Substantia nigra (tissue), 51 donors: ENCODE measurements at places on chromosomes 13 and 19.

DNA sequence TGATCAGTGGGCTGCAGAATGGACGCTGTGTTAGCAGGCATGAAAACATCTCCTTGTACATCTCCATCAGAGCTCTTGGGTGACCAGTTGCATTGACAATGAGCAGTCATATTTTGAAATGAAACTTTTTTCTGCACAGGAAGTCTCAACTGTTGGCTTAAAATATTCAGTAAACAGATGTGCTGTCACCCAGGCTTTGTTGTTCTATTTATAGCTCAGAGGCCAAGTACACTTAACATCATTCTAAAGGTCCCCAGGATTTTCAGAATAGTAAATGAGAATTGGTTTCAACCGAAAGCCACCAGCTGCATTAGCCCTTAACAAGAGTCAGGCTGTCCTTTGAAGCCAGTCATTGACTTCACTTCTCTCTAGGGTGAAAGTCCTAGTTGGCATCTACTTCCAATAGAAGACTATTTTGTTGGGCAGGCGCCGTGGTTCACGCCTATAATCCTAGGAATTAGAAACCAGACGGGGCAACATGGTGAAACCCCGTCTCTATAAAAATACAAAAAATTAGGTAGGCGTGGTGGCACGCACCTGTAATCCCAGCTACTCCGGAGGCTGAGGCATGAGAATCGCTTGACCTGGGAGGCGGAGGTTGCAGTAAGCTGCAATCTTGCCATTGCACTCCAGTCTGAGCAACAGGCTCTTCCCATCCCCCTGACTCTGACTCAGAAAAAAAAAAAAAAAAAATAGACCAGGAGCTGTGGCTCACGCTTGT is 7.9 kb upstream of the PDE4A start:
- DNase-seq: no peak

DNA sequence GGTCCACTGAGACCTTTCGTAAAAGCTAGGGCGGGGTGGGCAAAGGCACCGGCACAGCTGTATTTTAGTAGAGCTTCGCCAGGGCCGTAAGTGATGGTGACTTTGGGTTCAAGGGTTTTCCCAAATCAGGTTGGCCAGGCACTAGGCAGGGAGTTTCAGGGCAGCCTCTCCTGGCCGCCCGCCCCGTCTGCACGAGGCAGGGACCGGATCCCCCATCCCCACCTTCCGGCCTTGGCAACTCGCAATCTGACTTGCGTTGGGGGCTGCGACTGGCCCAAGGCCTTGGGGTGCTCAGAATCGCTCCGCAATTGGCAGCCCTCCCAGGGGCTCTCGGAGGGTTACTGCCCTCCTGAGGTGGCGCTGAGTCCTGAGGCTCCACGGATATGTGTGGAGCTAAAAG is 4.1 kb upstream of the ZIC5 start:
- DNase-seq: no peak

DNA sequence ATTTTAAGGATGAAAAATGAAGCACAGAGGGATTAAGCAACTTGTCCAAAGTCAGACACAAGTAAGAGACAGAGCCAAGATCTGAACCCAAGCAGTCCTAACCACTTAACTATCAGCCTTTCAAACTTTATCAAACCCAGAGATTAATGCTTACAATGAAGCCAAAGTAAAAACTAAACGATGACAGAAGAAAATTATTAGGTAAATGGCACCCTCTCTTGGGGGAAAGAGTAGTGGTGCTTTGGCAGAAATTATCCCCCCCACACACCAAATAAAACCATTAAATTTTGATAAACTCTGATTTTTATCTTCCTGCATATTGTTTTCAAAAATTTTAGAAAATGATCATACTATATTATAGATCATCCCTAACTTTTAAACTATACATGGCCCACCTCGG is 329.2 kb downstream of the SLC7A1 start:
- no peak for DNase-seq

DNA sequence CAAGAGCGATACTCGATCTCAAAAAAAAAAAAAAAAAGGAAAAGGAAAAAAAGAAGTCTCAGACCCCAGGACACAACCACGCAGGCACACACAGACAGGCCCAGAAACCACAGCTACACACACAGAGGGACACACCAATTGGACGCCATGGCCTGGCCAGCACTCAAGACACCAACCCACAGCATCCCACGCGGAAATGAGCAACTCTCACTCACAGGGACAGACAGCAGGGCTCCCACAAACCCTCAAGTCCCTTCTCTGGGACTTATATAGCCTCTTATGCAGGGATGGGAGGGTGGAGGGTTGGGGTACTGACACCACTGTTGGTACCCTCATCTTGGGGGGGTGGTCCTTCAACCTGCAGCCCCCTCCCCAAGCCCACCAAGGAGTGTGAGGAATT is 5.9 kb downstream of the NOTCH3 start:
- DNase-seq: no peak

GRCh38 chr19:33683881-33684537 is 62.3 kb downstream of the CHST8 start:
- DNase-seq: no peak

DNA sequence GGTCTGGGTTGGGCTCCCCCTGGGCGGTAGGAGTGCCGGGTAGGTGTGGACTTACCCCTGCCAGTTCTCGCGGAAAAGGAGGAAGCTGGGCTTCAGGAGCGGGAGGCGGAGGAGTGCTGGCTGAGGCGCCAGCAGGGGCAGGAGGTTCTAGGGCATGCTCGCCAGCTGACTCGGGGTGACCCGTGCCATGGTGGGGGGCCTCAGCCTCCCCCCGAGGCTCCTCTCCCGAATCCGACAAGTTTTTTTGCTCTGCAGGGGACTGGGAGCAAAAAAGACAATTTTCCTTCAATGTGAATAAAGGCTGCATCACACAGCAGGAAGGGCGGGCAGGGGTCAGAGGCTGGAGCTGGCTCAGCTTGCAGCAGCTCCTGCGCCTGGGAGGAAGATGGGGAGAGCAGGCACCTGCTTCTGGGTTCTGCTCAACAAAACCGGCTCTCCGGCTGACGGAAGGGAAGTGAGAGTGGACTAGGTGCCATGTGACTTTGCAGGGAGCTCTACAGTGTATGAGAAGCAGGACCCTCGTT is 26.5 kb downstream of the RANBP3 start:
- no peak for DNase-seq

- no peak for DNase-seq
These were observed 187.0 kb downstream of the MYO16 start for GRCh38 chr13:108816375-108816774.

DNA sequence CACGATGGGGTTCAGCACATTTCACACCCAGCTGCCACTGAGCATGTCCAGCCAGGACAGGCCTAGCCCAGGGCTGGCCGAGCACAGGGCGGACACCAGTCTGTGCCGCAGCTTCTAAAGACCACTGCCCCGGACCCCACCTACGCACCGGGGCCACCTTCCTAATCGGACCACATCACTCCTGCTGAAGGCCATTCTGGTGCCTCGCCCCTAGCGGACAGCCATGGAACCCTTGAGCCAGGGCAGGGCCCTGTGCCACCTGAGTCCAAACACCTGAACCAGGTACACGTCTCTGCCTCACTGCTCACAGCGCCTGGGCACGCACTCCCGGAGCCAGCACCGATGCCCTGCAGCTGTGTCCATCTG is 8.4 kb upstream of the C13orf46 start:
- DNase-seq: no peak

DNA sequence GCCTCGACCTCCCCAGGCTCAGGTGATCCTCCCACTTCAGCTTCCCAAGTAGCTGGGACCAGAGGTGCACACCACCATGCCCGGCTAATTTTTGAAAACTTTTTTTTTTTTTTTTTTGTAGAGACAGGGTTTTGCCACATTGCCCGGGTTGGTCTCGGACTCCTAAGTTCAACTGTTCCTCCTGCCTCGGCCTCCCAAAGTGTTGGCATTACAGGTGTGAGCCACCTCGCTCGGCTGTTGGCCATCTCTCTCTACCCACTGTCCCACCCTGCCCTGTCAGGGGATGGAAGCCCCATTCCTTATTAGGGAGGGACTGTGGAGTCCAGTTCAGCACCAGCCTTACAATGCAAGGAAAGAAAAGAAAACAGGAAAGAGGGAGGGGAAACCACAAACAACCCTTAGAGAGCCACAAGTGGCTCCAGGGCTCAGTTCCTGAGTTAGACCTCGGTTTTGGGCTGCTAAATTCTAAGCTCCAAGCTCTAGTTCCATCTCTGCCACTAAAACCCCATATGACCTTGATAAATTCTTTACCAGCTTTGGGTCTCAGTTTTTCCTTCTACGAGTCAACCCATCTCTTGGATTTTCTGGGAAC is 31.7 kb downstream of the ACTL9 start:
- DNase-seq: no peak

- DNase-seq: no peak
These were observed 56.5 kb downstream of the INTS6 start for GRCh38 chr13:51396352-51396751.

DNA sequence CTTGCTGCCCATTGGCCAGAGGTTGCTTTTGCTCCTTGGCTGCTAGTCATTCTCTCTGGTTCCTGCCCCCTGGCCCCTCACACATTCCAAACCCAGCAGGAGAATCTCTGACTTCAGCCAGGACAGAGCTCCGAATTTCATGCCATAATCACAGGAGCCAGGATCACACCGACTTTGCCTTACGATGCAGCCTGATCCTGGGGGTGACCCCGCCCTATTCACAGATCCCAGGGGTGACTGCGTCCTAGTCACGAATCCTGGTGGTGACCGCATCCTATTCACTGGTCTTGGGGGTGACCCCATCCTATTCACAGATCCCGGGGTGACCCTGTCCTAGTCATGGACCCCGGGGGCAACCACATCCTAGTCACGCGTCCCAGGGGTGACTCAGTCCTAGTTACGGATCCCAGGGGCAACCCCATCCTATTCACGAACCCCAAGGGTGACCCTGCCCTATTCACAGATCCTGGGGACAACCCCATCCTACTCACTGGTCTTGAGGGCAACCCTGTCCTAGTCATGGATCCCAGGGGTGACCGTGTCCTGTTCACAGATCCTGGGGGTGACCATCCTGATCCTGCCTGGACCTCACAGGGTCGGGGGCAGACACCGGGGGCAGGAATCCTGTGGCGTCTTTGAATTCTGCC is 7.4 kb upstream of the TEX29 start:
- DNase-seq: no peak

DNA sequence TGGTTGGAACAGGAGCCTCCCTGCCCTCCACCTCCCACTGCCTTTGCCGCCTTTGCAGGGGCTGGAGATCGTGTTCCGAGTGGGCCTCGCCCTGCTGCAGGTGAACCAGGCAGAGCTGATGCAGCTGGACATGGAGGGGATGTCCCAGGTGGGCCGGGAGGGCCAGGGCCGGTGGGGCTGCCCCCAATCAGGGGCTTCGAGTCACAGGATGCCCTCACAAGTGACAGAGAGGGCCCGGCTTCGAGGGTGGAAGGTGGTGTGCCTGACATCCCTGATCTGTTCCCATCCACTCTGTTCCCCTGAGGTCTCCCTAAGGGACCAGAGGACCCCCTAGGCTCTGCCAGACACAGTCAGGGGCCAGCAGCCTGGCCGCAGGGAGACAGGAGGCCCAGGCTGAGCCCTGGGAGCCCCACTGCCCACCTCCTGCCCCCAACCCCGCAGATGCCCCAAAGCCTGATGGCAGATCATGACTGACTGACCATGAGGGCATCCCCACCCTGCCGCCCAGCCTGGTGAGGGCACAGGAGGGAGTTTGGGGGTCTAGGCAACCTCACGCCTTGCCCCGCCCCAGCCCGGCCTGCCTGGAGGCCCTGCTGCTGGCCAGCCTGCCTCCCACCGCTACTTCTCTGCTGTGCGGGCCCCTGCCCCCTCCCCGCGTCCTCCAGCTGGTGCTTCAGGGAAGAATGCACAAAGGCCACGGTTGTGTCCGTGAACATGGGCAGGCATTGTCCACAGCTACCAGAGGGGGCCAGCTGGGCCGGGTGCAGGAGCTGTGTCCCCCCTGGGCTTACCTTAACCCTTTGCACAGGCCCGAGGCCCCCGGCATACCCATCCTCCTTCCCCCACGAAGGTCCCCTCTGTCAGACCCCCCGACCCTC is 21.8 kb downstream of the EVI5L start:
- DNase-seq: peak; percentile 84

DNA sequence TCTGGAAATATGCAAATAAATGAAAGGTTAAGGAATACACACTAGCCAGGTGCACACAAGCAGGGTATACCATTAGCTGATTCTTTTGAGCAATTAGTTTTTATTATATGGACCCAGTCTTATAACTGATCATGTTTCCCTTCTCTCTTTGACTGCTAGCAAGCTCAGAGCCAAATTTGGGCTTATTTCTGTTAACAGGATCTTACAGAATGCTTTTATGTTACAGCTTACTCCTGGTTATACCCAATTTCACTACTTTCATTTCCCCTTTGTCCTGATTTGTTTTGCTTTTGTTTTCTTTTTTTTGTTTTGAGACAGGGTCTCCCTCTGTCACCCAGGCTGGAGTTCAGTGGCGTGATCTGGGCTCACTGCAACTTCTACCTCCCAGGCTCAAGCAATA is 12.9 kb upstream of the TPT1 start:
- no peak for DNase-seq

DNA sequence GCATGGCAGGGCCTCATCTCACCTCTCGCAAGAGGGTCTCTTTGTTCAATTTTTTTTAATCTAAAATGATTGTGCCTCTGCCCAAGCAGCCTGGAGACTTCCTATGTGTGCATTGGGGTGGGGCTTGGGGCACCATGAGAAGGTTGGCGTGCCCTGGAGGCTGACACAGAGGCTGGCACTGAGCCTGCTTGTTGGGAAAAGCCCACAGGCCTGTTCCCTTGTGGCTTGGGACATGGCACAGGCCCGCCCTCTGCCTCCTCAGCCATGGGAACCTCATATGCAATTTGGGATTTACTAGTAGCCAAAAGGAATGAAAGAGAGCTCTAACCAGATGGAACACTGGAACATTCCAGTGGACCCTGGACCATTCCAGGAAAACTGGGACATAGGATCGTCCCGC is 8.0 kb downstream of the FXYD3 start:
- peak; percentile 28 for DNase-seq

- no peak for DNase-seq
These were observed 30.3 kb downstream of the USPL1 start for GRCh38 chr13:30647824-30648521.

GRCh38 chr13:37966266-37966665 is 96.7 kb upstream of the TRPC4 start:
- DNase-seq: no peak

DNA sequence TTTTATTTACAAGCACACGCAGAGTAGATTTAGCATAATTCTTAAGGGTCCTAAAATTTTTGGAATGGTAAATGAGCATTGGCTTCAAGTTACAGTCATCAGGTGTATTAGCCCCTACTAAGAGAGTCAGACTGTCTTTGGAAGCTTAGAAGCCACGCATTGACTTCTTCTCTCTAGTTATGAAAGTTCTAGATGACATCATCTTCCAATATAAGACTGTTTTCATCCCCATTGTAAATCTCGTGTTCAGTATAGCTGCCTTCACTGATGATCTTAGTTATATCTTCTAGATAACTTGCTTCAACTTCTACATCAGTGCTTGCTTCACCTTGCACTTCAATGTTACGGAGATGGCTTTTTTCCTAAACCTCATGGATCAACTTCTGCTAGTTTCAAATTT is 148.8 kb upstream of the SLITRK1 start:
- no peak for DNase-seq
